ENCODE measurements at places on chromosomes 2 and 18.

DNA sequence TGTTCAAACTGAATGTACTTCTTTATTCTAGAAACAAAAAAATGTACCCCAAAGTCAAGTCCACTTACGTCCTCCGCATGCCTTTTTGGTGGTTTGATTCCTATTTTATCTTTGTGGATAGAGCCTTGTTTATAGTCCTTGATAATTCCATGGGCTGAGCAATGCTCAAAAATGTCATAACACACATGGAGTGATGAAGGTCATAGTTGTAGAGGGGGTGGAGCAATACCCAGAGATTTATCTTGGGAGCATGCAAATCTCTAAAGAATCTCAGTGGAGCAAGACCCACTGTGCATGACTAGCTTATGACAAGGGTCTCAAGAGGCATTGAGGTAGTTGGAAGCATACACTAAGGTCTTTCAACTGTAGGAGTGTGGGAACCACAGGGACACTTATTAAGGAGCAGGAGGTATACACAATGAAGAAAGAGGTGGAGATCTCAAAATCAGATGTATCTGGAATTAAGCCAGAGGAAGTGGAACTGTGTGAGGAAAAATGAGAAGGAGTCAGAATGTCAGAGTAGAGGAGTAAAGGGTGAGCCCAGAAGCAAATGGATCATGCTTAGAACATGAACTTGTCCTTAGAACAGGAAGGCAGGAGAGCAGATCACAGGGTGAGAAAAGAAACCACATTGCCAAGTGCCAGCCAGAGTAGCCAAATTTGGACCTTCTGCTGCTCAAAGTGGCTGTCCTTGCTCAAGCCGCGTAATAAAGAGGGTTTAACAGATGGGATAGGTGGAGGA lies 68.1 kb upstream of the STK39 start:
- DNase-seq: no peak

GRCh38 chr2:72212486-72212855 lies 64.8 kb upstream of the CYP26B1 start:
- DNase-seq: no peak

- no peak for DNase-seq
Observed at GRCh38 chr2:85988914-85989270, 100.1 kb upstream of the ST3GAL5 start.

DNA sequence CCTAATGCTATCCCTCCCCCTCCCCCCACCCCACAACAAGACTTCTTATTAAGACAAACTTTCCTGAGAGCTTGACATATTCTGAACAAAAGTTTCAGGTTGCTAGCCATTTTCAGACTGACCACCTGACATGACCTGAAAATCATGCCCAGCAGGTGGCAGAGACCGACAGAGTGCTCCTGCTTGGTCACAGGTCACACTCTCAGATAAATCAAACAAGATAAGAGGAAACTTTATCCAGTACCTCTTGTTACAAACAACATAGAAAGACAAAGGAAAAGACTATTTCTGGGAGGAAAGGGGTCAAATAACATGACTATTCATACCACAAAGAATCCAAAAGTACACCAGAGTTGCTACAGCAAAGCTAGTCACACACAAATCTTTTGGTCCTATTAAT lies 107.4 kb downstream of the TMEM200C start:
- DNase-seq: no peak

DNA sequence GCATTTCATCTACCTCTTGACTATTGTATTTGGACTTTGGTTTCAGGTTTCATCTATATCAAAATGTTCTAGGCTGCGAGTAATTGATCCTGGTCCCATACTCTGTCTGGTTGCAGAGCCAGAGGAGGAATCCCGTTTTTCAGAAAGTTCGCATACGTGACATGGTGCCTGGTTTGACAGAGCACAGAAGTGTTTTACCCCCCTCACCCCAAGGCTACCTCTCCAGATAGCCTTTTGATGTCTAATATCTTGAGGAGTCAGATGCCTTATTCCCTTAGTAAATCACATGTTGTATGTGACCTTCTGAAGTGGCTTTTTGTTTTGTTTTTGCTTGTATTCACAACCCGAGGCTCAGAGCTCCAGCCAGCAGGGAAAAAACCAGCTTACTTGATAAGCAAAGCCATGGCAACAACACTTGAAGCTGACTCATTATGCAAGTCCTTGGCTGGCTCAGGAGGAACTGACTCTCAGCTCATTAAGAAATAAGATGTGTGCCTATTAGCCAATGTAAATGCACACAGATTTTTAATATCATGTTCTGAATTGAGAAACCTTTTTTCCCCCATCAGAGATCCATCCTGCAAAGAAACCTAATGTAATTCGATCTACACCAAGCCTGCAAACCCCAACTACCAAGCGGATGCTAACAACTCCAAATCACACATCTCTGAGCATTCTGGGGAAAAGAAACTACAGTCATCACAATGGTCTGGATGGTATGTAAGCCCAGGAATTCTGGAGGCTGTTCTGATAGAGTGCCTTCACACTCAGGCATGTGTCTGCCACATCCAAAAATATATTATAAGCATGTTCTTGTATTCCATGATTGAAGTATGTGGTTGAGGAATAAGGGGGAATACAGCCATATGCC lies 41.4 kb downstream of the OXER1 start:
- DNase-seq: no peak

DNA sequence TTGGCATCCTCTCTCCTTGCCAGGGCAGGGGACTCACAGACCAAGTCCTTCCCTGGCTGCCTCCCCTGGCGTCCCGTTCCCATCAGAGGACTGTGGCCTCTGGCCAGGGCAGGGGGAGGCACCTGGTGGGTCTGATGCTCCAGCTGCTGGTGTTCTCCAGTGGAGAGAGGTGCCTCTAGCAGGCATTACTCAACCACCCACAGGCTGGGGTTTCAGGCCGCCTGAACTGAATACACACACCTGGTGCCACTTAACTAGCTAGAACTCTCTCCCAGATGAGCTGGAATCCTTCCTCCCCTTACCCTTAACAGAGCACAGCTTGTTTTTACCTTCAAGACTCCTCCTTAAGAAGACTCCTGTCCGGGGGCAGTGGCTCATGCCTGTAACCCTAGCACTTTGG lies 37.7 kb upstream of the CNGA3 start:
- no peak for DNase-seq

DNA sequence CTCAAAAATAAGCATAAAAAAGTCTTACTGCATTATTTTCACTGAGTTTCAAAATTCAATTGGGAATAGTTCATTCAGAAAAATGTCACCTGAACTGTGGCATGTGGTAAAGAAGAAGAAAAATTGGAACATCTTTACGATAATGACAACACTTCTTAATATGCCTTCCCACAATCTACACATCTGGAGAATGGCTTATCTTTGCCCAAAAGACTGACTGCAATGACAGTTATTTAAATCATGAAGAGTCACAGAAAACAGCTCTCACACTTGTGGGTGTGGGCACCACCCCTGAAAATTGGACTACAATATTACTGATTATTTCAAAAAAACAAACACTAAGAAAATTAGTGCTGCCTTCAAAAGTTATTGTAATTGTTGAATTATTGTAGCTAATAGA lies 152.3 kb downstream of the USP34 start:
- DNase-seq: no peak

GRCh38 chr2:171800639-171801038 lies 93.4 kb downstream of the SLC25A12 start:
- no peak for DNase-seq

DNA sequence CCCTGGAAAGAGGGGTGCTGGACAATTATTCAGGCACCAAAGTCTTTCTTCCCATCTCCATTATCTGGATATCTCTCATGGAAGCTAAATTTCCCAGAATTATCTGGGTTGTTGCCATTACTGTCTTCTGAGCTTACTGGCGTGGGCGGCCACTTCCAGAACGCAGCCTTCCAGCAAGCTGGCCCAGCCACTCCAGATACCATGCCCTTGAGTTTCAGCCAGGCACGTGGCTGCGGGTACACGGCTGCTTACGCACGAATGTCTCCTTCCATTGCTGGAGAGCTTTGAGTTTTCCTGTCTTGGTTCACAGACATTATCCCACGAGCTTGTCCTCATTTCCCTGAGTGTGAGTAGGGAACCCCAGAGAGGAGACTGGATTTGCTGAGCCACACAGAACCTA lies 32.7 kb downstream of the CELF4 start:
- DNase-seq: no peak

DNA sequence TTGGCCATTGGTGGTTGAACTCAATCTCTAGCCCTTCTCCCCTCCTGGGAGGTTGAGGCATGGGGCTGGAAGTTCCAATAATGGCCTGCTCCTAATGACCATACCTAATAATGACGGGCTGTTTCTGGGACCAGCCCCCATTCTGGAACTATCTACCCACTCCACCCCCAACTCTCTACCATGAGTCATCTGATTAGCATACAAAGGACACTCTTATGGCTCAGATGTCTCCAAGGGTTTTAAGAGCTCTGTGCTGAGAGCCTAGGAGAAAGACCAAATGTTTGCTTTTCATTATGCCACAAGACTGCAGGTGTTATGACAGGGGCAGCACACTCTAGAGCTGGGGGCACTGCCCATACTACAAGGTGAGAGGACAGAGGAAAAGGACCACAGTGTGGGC lies 137.0 kb upstream of the NCKAP5 start:
- DNase-seq: no peak

Measured in CD4-positive, alpha-beta T cell (primary cell).